Stimulated activated CD8-positive, alpha-beta memory T cell treated with anti-CD3 and anti-CD28 coated beads, Interleukin-15, amount 100 ng/mL, for 24 hours (primary cell): ENCODE measurements at places on chromosomes 13 and 19.
A peak's percentile ranks its signal among the peaks of the same experiment; 100 is the strongest.

DNA sequence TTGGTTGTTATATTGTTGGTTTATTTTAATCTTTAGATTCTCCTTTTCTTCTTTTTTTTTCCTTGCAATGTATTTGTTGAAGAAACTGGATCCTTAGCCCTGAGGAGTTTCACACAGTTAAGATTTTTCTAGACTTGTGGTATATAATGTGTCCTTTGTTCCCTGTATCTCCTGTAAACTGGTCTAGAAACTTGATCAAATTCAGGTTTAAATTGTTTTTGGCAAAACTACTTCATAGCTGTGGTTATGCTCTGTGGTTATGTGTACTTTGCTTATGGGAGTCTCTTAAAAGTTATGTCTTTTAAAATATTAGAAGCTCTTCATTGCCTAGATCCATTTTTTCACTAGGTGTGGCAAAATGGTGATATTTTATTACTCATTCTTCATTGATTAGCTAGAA lies 3.7 kb upstream of the MTRF1 start:
- DNase-seq = no peak

DNA sequence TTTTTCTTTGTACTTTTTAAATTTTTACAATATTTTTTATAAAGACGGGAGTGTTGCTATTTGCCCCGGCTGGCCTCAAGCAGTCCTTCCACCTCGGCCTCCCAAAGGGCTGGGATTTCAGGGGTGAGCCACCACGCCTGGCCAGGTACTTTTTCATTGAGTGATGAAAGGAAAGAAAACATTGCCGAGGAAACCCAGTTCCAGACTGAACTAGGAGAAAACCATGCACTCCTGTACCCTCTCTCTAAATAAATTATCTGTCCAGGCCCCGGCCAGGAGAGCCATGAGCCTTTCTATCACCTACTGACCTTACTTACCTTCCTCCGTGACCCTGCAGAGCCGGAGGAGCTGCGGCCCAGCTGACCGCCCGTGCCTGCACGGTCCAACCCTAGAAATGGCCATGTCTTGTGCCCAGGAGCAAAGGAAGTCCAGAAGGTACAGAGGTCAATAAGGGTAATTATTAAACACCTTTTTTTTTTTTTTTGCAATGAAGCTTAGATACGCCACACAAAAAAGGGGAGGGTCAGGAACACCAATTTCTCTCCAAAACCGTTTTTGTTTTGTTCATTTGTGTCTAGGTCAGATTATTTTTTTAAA lies at the start of gene SLC7A9:
TSS of gene SLC7A9 (minus strand) at position 399 of the 597 bp plus-strand sequence. CDS start 1,233 bp downstream, outside the sequence.
- DNase-seq = no peak

GRCh38 chr19:45467115-45467455 lies 711 bp upstream of the FOSB start:
- no peak for DNase-seq

DNA sequence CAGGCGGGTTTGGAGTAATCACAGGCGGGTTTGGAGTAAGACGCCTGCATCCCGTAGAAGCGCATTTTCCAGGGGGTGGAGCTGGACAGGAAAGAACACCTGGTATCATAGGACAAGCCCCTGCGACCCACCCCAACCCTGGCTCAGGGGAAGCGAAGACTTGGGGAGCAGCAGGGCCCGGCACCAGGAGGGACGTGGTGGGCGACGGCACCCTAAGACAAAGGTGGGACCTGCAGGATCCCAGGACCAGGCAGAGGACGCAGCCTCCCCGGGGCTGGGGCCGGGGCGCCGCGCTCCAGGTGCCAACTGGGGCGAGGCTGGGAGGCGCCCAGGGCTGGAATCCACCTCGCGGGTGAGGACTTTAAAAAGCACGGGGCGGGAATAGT lies 520 bp downstream of the ZNF600 start:
- DNase-seq = no peak

DNA sequence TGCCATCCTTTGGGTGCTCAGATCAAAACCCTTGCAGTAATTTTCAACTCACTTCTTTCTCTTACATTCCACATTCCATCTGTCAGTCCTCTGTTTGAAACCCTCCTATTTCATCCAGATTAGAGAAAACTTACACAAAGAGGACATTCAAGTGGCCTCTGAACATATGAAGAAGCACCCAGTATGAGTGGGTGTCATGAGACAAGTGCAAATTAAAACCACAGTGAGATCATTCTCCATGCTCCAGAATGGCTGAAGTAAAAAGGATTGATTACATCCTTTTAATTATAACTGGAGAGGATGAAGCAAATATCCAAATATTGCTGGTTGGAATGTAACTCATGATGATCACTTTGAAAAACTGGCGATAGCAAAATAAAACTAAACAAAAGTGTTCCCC lies 96.5 kb downstream of the MIPEP start:
- no peak for DNase-seq

GRCh38 chr19:35143231-35143715 lies at the start of gene FXYD7:
Gene FXYD7, plus strand, starts transcription at chr19:35143255. Its CDS starts 79 bp downstream, at chr19:35143334.
- no peak for DNase-seq

DNA sequence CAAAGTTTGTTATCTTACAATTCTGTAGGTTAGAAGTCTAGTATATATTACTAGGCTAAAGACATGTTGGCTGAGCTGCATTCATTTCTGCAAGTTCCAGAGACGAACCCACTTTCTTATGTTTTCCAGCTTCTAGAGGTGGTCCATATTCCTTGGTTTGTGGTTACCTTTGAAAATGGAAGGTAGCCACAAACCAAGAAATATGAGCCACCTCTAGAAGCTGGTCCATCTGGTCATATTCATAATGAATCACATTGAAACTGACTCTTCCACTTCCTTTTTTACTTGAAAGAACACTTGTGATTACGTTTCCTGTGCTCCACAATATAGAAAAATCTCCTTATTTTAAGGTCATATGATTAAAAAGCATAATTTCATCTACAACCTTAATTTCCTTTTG lies 943.0 kb upstream of the PCDH9 start:
- no peak for DNase-seq

DNA sequence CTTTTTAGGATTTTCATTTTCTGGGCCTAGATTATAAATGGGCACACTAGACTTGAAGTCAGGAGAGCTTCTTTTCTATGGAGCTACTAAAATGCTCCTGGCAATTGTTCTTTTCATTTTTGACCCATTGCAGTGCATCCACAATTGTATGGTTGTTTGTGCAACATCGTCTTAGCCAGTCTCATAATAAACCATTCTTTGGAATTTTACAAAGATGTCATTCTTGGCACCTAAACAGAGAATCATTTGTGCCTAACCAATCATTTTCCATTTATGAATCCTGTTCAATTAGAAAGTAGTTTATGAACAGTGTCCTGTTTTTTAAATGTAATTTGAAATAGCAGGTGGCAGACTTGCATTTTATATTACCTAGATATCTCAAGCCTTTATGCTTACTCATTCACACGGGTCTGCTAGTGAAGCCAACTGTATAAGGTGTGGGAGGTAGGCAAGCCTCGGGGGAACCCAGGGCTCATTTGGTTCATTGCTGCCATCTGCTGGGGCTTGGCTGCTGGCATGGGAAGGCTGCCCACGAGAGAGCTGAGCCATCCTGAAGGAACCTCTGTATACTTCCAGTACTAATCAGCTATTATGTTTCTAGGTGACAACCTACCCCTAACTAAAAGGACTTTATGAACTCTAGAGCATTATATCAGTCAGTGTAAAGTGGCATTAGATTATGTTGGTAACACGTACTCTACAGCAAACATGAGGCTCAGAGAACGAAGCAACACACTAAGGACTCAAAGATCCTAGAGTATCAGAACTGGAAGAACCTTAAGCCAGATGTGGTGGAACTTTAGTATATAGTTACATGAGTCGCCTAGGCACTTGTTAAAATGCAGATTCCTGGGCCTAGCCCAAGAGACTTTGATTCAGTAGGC lies 60.0 kb downstream of the TPT1 start:
- DNase-seq = peak; percentile 16

DNA sequence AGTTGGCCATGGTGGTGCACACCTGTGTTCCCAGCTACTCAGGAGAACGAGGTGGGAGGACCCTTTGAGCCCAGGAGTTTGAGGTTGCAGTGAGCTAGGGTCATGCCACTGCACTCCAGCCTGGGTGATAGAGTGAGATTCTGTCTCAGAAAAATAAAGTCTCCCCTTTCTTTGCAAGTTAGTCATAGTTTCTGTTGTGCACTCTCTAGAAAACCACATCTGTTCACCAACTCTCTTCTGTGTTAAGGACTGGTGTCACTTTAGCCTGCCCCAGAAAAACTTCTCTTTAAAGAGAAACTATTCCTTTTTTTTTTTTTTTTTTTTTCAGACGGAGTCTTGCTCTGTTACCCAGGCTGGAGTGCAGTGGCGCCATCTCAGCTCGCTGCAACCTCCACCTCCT lies 4.9 kb upstream of the CHST8 start:
- DNase-seq = no peak
